ENCODE measurements at places on chromosomes 4 and X.

DNA sequence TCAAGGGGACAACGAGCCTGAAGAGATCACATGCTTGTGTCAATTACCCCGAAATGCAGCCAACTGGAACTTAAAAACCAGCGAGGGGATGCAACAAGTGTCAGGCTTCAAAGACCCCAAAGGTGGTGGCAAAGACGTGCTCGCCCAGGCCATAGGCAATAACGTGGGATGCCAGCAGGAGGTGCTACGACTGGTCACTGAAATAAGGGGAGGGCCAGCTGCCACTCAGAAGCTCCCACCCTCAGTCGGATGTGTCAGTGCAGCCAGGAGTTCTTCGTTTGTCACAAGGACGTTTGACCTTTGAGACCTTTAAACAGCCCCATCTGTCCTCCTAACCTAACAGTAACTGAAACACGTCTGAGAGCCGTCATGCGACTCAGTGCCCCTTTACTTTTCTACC lies 556.8 kb upstream of the PCDH10 start:
- H3K4me3 ChIP-seq: no peak overlapping the region
- H3K4me1 ChIP-seq: no peaks in the 10 kb centered on the region
- H3K27me3 ChIP-seq: no peaks in the 10 kb centered on the region

- H3K27ac ChIP-seq: no peak overlapping the region
- H3K36me3 ChIP-seq: no peaks in the 10 kb centered on the region
- H3K4me3 ChIP-seq: no peak overlapping the region
- H3K4me1 ChIP-seq: no peaks in the 10 kb centered on the region
- H3K27me3 ChIP-seq: no peaks in the 10 kb centered on the region
Observed at GRCh38 chr4:116438981-116439729, 646.2 kb downstream of the TRAM1L1 start.

DNA sequence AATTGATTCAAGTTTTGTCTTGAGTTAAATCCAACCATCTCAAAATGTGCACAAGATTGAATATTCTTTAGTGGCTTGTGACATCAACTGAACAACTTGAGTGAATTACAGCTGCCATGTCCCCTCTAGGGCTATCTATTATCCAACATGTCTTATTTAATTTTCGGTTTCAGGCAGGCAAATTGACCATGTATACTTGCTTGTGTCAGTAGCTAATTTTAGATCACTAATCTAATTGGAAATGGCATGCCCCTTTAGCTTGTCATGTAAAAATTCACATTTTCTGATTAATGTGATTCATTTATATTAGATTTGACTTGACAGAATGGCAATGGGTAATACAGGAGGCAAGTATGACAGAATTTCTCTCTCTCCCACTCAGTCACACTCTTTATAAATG lies 93.2 kb upstream of the NR0B1 start:
- no peaks in the 10 kb centered on the region for H3K4me1 ChIP-seq
- no peak for DNase-seq
- no peaks in the 10 kb centered on the region for H3K36me3 ChIP-seq
- no peak overlapping the region for H3K4me3 ChIP-seq
- H3K27ac ChIP-seq: no peak overlapping the region

DNA sequence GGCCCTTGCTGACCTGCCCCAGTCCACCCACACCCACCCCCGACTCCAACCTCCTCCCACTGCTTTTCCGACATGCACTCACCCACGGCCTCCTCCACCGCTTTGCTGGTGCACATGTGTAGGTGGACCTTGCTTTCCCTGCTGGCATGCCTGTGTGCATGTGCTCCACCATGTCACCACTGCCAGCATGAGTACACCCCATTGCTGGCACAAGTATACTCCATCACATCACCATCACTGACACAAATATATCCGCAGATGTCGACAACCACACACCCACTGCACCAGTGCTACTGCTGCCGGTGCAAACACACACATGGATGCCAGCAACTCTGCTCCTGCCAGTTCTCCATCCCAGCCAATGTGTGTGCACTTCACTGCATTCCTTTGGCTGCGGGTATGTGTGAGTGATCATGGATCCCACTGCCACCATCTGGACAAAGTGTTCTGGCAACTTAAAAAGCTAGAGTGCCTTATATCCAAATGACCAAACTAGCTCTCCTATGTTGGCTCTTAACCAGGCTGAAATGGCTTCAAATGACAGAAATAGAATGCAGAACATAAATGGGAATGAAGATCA lies 1072.3 kb downstream of the RAPGEF2 start:
- no peak for DNase-seq
- H3K36me3 ChIP-seq: no peaks in the 10 kb centered on the region
- no peak overlapping the region for H3K27ac ChIP-seq
- H3K27me3 ChIP-seq: no peaks in the 10 kb centered on the region
- H3K4me3 ChIP-seq: no peak overlapping the region

DNA sequence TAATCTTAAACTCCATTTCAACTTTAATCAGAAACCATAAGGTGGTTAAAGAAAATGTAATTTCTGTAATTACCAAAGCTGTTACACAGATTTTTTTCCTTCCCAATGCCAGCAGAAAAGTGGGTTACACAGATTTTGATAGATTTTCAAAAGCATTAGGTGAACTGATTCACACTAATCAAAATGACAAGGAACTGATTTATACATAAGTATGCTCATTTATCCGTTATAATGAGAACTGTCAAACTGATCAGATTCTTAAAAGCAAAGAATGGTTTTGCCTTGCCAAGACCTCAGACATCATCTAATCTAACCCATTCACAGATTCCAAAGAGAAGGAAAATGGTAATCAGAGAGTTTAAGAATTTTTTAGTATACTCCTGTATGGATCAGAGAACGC lies 5.2 kb downstream of the UGDH start:
- no peak overlapping the region for H3K27ac ChIP-seq
- H3K27me3 ChIP-seq: no peaks in the 10 kb centered on the region
- no peak for DNase-seq

DNA sequence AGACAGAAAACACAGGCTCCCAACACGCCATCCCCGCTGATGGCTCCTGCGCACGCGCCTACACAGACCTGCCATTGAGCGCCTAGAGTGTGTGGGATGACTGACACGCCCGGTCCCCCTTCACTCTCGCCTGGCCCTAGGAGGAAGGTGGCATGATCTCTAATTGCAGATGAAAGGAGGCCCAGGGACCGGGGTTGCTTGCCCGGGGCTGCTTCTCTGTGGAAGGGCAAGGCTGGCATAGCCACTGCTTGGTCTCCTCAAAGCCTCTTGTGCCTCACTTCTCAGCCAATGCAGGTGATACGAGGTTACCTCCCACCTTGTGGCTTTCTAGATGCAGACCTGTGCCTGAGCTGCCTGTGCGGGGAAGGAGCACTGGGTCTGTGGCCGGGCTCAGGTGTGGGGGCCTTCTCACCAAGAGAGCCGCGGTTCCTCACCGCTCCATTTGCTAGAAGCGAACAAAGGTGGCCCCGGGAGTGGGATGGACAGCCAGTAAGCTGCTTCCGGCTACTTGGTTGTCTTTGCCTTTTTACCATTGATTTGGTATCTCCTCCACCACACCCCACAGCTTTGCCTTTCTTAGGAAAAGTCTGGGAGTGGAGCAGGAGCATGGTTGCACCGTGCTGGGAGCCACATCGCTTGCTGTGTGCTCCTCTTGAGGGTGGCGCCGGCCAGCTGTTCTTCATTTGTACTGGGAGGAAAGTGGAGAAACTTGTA lies 47.0 kb downstream of the TBC1D14 start:
- H3K27ac ChIP-seq: no peak overlapping the region
- no peak overlapping the region for H3K4me3 ChIP-seq
- peaks cover 4% of the 10 kb centered on the region for H3K36me3 ChIP-seq
- DNase-seq: no peak
